ENCODE measurements at places on chromosomes 6 and 20.

GRCh38 chr6:167100241-167100674 is 22.6 kb upstream of the CCR6 start:
- DNase-seq, result no peak

DNA sequence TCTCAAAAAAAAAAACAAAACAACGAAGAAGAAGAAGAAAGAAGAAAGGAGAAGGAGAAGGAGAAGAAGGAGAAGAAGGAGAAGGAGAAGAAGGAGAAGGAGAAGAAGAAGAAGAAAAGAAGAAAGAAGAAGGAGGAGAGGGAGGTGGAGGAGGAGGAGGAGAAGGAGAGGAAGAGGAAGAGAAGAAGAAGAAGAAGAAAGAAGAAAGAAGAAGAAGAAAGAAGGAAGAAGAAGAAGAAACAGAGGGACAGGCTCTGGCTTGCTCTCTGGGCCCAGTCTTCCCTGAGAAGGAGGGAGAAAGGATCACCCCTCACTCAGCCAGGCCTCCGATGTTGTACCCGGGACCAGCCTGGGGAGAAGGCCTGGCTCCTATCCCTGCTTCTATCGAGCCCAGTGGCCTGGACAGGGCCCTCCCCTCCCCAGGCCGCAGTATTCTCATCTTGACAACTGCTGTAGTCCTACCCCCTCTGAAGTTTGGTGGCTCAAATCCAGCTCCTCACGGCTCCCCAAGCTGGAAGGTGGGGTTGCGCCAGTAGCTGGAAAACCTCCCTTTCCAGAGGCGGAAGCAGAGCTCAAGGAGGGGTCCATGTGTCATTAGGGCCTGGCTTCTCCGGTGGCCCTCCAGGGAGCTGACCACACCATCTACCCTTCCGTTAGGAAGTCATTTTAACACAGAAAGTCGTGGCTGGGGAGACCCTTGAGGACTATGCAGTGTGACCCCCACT is 18.9 kb downstream of the C6orf132 start:
- DNase-seq, result no peak

DNA sequence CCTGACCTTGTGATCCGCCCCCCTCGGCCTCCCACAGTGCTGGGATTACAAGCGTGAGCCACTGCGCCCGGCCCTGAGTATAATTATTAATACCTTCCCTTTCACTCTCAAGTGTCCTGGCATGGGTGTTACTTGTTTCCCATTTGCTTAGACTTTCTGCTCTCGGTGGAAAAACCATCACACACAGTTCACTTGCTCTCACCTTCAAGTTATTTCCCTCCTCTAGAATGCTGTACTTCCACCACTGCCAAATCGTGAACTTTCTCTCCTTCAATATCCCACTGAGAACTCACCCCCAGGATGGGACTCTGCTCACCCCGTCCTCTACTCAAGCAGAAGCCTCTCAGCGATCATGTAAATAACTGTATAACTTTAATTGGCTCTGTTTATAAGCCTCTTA is 4.6 kb upstream of the HIVEP1 start:
- no peak for DNase-seq

DNA sequence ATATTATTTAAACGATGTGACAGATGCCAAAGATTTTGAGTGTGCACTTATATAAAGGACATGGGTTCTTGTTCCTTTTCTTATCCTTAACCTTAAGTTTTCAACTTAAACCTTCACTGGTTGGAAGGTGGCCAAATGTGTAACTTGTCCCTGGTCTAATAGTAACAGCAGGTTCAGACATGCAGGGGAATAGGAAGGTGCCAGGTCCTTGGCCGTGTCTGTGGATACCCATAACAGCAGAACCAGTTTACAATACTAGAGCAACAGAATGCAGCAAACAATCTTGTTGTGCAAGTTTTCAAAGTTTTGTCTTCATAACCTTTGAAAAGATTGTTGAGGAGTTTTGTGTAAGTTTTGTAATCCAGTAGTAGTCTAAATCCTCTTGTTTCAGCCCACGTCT is 4.4 kb downstream of the MYB start:
- no peak for DNase-seq

- DNase-seq, result no peak
Observed at GRCh38 chr6:79632580-79632979, 1.5 kb downstream of the SH3BGRL2 start.

GRCh38 chr6:118618676-118619377 is 32.6 kb downstream of the CEP85L start:
- DNase-seq, result peak; percentile 33

DNA sequence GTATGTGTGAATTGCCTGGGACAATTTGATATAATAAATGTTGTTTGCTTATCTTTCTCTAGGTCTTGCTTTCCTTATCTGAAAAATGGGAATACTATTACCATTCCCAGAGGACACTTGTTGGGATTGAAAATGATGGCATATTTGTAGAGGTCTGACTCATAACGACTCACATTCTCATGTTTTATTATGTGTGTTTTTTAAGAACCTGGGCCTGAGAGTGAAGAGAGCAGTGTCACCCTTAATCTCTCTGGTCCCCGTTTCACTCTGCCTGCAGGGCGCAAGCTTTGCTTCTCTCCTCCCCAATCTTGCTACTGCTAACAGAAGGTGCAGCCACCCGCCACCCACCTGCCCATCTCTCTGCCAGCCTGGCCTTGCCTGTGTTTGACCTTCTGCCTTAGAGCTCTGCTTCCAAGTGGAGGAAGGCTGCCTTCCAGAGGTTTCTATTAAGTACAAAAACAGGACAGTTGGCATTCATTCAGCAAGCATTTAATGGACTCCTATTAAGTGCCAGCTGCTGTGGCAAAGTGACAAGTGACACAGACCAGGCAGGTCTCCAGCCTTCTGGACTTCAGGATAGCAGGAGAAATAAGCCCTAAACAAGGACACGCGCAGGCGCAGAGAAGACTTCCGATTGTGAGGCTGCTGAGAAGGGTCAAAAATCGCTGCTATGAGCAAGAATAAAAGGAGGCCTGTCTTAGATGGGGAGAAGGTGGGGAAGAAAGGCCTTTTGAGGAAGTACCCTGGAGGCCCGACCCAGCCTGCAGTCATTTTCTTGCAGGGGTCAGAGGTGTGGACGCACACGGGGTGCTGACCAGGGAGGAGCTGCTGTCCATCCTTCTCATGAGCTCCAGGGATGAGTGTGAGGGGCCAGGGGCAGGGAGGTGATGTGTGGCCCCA is 112.5 kb downstream of the JPH2 start:
- no peak for DNase-seq

GRCh38 chr6:169905041-169905807 is 153.8 kb downstream of the ERMARD start:
- no peak for DNase-seq

DNA sequence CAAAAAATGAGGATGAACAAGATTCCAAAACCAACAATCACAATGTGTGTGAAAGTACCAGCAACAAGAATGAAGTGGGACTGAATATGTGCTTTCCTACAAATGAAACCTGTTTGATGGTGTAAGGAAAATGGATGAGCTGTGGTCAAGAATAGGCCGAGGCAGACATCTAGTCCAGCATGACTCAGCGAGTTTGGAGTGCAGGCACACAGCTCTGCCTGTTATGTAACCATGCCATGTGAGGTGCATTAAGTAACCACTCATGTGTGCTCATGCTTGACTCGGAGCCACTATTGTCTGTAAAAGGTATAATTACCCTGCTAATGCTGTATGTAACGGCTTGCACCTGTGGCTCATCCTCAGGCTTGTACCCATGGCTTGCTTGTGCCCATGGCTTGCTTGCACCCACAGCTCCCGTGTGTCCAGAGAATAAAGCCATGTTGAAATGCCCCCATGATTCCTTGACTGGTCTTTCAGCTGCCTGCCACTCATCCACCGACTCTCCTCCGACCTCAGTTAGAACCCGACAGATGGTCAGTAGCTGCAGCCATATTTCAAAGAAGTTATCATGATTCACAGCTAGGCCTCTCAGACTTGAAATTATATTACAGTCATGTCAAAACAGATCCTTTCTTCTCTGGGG is 98.7 kb downstream of the BACH2 start:
- no peak for DNase-seq

- peak; percentile 60 for DNase-seq
Observed at GRCh38 chr6:160013987-160014868, 45.3 kb downstream of the IGF2R start.

- DNase-seq, result no peak
Observed at GRCh38 chr6:56647172-56647762, 4.6 kb upstream of the DST start.

- no peak for DNase-seq
Observed at GRCh38 chr20:42740226-42740870, 449.4 kb downstream of the PTPRT start.

DNA sequence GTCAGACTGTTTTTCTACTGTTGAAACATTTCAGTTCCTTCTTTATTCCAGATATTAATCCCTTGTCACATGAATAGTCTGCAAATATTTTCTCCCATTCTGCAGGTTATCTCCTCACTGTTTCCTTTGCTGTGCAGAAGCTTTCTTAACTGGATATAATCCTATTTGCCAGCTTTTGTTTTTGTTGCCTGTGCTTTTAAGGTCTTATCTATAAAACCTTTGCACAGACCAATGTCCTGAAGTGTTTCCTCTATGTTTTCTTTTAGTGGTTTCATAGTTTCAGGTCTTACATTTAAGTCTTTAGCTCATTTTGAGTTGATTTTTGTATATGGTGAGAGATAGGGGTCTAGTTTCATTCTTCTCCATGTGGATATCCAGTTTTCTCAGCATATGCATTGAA is 19.2 kb downstream of the NCOA6 start:
- no peak for DNase-seq

DNA sequence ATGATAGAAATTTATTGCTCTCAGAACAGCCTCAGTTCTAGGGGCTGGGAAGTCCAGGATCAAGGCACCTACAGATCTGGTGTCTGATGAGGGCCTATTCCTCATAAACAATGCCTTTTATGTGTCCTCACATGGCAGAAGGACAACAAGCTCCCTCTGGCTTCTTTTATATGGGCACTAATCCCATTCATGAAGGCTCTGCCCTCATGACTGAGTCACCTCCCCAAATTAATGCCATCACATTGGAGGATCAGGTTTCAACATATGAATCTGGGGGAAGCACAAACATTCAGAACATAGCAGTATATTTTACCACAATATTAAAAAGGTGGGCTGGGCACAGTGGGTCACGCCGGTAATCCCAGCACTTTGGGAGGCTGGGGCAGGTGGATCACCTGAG is 58.5 kb upstream of the CCN6 start:
- DNase-seq, result no peak

DNA sequence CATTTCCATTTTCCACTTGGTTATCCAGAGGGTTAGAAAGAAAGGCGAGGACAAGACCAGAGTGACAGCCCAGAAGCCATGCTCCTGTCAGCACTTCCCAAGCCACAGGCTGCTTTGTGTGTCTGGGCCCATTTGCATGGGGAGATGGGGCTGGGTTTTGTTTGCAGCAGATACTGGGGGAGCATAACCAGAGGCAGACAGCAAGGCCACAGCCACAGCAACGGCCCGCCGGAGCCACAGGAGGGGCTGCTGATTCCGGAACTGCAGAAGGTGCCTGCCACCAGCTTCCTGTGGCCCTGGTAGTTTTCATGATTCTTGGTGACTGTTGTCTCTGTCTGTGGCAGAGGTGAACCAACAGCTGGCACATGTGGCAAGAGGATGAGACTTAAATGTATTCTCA is 106.6 kb downstream of the DLL1 start:
- DNase-seq, result no peak
